ENCODE measurements at places on chromosomes 12 and 14. TPM values are rescaled to one million over a fixed set of nuclear protein-coding genes. Genes with fewer than 3 reads are reported as not detected.

GRCh38 chr14:68337279-68337678 is 455.6 kb downstream of the ZFP36L1 start:
- DNase-seq: no peak

The CCDC38 gene
- total RNA-seq: 0.12 TPM

DNA sequence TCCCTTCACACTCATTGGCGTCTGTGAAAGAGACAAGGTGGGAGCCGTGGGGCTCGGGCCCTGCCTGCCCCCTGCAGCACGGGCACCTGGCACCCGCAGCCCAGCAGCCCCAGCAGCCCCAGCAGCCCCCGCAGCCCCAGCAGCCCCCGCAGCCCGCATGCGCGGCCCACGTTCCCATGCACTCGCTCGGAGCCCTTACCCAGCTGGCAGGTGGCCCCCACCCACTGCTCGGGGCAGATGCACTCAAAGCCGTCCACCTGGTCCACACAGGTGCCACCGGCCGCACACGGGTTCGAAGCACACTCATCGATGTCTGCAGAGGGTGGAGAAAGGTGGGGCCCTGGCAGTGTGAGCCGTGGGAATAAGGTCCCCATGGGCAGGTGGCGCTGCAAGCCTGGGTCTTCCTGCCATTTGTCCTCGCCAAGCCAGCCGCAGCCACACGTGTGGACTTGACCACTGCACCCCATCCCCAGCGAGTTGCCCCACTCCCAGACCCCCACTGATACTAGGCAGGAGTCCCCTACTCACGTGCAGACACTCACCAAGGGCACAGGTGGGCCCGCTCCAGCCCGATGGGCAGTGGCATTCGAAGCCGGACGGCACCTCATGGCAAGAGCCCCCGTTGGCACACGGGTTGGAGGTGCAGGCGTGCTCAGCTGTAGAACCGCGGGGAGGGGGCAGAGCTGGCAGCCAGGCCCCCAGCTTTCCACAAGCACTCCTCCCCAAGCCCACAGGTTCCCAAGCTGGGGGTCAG is 17.3 kb downstream of the JAG2 start:
- DNase-seq: no peak

GRCh38 chr14:65387628-65388027 is 24.9 kb upstream of the FUT8 start:
- DNase-seq: no peak

The CPNE8 gene
- 13.0 TPM for total RNA-seq

The GSC gene
- total RNA-seq: 1.1 TPM

The ENDOU gene
- not detected for total RNA-seq

The ANO2 gene
- total RNA-seq: 4.0 TPM

The KCNJ8 gene
- not detected for total RNA-seq

The CLEC2A gene
- total RNA-seq: not detected

The SLC2A14 gene
- 0.49 TPM for total RNA-seq

GRCh38 chr14:22536853-22537338 is 52.1 kb downstream of the DAD1 start:
- no peak for DNase-seq

DNA sequence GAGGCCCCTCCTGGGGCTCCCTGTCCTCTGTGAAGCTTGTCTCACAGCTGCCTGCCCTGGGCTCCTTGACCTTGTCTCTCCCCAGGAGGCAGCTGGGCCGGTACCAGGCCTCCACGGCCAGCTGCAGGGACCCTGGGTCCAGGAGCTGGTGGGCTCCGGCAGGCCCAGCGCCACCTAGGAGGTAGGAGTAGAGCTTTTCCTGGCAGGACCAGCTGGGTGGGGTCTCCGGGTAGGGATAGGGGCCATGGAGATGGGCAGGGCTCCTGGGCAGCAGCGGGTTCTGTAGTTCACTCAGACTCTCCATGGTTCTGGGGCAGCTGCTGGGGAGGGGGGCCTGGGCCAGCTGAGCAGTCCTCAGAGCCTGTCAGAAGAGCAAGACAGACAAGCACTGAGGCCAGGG is 16.6 kb downstream of the SYNDIG1L start:
- no peak for DNase-seq
